ENCODE measurements at places on chromosomes 1 and 21.

DNA sequence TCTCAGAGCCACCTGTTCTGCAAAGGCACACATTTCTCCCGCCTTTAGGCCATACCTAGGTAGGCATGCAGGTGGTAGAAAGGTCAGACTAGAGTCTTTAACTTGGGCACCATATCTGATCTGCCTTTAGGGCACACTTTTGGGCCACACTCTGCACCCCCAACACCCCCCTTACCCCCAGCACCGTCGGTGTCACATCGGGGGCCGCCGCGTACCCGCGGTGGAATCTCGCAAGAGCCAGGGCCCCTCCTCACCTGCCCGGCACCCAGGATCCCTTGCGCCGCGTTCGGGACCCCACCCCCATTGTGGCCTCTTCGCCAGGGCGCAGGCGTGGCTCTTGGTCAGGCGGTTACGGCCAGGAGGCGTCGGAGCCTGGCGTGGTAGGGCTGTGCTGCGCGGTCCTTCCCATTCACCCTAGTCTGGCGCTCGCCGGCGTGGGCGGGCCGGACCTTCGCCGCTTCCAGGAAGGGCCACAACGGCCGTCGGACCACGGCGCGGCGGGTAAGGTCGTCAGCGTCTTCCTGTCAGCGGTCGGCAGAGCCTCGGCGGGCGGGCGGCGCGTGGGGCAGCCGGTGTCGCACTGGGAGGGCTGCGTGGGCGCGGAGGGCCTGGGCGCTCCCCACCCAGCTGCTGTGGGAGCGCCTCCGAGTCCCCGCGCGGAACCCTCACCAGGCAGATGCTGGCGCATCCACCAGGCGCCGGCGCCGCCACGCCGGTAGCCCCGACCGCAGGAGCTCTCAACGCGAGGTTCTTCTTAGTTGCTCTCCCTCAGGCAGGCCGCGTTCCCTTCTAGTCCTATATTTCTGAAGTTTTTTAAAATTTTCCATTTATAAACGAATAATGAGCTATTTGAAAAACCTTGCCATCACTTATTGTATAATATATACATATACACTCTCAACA lies at the start of gene DNAH14:
Gene DNAH14, plus strand, starts transcription at position 341 of the 903 bp plus-strand sequence. CDS start 23,028 bp downstream, outside the sequence.
- DNase-seq: peak; percentile 29

GRCh38 chr1:32144033-32144432 lies 35.4 kb upstream of the TXLNA start:
- DNase-seq: no peak

DNA sequence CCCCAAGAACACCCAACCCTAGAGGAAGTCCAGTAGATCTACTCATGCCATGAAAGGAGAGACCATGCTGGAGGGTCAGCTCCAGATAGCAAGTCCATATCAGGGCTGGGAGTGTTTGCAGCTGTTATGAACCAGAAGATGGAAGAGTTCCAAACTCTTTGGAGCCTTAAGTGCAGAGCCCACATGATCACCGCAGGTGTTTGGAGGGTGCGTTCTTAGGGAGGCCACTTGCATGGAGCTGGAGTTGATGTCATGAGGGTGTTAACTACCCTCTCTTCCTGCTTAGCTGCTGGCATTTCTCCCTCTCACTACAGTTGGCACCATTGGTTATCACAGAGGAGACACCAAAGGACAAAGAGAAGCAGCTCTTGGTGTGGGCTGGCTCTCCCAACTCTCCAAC lies 616.9 kb downstream of the AJAP1 start:
- no peak for DNase-seq

- DNase-seq: no peak
Measured at GRCh38 chr1:41726899-41727748, 191.6 kb downstream of the HIVEP3 start.

- peak; percentile 7 for DNase-seq
Measured at GRCh38 chr1:90613371-90613770, 103.7 kb downstream of the BARHL2 start.

- no peak for DNase-seq
Measured at GRCh38 chr1:147581459-147581858, 40.2 kb downstream of the BCL9 start.

DNA sequence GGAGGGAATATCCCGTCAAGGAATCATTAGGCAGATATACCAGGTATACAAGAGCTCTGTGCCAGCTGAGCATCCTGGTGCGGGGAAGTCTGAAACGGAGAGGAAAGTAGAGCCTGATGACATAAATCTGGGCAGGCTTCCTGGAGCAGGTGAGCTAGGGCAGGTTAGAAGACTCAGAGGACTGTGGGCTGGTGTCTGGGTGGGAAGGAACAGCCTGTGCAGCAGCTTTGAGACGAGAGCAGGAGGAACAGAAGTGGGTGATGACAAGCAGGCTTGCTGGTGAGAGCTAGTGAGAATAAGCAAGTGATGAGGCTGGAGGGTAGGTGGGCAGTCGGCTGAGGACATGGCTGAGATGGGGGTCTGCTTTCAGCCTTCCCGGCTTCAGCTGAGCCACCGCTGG lies 6.7 kb downstream of the CELSR2 start:
- DNase-seq: no peak

DNA sequence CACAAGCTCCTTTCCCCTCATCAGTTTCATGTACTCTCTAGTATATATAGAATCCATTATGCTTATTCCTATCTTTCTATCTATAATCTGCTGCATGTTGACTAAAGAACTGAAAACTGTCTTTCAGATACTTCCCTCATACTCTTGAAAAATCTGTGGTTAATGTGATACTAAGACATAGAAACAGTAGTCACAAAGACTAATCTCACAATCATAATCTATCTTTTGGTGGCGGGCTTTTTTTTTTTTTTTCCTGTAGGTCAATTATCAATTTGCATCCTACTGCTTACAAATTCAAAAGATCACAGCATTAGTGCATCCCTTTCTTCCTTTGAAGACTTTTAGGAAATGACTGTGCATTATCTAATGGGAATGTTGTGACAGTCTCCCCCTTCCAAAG lies 4.7 kb downstream of the UBR4 start:
- no peak for DNase-seq

DNA sequence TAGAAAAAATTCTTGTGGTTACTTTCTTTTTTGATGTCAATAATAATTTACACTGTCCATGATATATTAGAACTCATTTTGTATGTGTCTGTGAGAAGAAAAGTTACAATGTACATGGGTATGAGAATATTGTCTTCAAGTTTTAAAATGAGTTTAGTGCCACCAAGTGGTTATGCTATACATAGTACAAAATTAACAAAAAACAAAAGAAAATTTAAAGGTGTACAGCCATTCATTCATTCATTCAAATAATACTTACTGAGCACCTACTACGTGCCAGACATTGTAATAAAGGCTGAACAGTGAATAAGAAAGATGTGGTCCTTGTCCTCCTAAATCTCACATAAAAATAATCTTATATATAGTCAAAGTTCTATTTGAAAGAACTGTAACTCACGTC lies 27.7 kb downstream of the UCHL5 start:
- no peak for DNase-seq

- no peak for DNase-seq
Measured at GRCh38 chr21:44618504-44618903, 6.6 kb downstream of the KRTAP10-8 start.

- DNase-seq: peak; percentile 15
Measured at GRCh38 chr1:160400223-160400645, at the start of gene VANGL2. Gene VANGL2 (plus strand): TSS chr1:160400564. CDS start chr1:160415838, 15,274 bp downstream.

DNA sequence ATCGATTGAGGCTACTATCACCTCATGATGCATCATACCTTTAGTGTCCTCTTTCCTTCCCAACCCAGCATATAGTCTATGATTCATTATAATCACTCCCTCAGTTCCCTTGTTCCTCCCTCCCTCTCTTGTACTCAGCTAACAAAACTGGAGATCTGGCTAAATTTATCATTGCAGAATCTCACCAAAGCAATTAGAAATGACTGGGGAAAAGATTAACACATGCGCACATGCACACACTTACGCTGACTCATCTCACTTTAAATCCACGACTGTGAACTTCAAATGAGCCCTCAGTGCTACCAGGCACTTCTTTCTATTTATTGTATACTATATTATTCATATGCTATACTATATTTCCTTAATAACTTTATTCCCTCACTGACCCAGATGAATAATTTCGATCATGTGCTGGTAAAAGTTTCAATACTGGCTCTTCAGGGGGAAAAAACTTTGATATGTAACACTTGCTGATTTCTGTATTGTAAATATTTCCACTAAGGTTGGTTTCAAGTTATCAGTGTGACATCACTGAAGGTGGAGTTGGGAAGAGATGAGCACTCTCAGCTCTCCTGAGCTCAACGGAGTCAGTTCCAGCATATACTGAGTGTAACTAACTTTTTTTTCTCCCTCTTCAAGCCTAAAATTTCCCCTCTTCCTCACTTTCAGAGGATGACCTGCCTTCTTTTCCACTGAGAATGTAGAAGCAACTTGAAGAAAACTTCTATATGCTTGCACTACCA lies 613.7 kb upstream of the B3GALT2 start:
- DNase-seq: no peak

- no peak for DNase-seq
Measured at GRCh38 chr1:40185951-40186864, 25.0 kb downstream of the RLF start.

GRCh38 chr1:41513383-41513735 lies 28.9 kb upstream of the EDN2 start:
- DNase-seq: no peak

DNA sequence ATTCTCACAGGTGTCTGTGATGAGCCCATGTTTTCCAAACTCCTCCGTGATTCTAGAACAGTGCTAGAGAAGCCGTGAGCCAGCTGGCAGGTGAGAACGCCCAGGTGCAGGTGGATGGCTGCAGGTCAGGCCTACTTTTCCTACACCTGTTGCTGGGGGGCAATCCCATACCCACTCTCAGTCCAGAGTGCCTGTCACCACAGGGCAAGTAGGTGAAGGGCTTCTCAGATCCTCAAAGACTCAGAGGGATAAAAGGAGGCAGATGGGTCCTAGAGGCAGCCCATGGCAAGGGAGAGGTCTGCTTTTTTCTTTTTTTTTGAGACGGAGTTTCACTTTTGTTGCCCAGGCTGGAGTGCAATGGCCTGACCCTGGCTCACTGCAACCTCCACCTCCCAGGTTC lies 50.7 kb upstream of the H6PD start:
- no peak for DNase-seq

DNA sequence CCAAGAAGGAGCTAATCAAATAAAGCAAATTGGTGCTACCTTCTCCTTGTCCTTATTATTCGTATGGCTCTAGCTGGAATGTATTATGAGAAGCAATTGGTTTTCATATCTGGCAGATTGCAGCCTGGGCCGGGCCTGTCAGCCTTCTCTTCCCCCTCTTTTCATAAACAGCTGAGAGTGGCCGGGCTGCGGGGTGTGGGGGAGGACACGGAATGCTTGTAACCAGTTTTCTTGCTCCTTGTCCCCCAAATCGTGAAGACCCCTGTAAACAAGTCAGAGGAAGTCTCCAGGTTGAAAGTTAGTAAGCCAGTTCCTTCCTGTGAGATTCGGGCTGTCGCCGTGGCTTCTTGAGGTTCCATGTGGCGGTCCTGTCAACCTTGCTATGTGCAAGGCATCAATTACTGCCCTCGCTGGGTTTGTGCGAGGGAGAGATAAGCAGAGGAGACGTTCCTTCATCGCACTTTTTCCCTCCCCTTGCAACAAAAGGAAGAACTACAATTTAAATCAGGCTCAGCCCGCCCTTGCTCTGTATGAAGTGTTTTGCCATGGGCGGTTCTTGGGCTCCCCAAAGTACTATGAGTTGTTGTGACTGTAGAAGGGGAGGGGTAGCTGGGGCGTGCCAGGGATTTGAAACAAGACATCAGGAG lies 450.7 kb downstream of the CAMTA1 start:
- DNase-seq: no peak

- DNase-seq: no peak
Measured at GRCh38 chr1:31029026-31029425, 36.5 kb downstream of the PUM1 start.

DNA sequence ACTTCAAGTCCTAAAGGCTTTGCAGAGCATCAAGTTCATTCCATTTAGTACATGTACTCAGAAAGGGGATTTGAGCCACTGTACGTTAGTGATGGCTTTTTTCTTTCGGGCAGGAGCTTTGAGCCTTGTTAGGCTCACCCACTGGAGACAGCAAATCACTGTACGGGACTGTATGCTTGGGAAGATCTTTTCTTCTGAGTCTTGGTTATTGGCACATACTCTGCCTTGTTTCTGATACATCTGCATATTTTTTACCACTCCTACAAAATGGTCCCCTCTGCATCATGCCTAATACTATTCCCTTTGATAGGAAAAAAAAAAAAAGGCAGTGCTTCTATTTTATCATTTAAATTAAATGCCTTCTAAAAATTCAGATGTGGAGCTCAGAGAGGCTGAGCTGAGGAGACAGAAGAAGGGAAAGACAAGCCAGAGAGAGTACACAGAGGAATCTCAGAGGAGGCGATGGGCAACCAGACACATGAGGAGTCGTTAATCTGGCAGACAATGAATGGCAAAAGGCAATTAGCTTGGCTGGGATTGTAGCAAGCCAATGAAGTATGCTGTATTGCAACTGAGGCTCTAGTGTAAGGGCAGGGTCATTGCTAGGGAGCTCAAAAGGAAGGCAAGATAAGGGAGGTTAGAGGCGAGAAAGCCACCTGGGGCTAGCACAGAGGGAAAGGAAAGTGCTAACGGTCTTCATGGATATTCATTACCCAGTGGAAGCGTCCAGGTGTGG lies 39.4 kb downstream of the PHC2 start:
- no peak for DNase-seq

DNA sequence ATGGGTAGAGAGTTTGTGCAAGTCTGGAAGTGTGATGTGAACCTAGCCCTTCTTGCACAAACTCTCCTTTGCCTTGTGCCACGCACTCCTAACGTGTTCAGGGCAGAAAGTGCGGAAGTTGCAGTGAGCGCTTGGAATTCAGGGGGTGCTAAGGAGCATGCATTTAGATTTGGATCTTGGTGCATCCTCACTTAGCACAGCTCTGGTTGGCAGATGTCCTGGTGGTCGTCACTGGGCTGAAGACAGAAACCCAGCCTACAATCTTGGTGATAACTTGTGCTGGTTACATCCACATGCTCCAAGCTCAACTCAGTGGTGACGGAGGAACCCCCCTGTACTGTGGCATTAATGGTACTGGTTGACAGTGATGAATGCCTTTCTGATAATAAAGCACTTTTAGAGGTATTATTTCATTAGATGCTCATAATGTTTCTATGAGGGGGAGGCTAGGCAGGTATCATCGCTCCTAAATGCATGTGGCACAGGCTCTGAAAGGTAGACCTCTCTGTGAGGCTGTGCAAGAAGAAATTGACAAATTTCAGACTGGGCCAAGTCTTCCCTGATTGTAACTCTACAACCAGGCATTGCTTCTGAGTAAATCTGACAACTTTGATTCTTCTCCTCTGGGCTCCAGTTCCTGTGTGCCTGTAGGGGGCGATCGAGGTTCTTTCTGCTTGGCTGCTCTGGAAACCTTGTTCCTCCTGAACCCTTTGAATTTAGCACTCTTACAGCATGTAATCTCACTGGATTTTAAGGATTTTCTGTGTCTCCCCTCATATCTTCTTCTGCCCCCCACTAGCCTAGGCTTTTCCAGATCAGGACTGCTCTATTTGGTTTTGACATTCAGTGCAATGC lies 40.6 kb downstream of the MAPKAPK2 start:
- no peak for DNase-seq

DNA sequence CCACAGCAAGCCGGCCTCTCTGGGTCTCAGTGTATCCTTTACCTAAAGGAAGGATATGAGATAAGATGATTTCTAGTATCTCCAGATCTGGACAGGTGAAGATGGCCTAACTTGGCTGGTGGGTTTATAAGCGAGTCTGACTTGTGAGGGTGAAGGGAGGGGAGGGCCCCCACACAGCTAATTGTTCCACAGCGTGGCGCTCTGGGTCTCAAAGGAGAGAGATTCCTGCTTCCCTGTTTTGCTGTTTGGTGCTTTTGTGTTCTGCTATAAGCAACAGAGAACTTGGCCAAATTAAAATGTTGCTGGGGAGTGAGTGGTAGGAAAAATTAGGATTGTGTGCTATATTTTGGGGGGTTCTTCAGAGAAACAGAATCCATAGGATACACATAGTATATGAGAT lies 28.9 kb upstream of the NLRP3 start:
- no peak for DNase-seq

GRCh38 chr21:17612565-17613241 lies at the start of gene BTG3:
Gene BTG3 (minus strand): TSS chr21:17612901. CDS start chr21:17609144, 3,757 bp downstream.
- peak; percentile 34 for DNase-seq

Data from NCI-H1417 treated with DMSO at 0.1 percent for 48 hours (cell line).